ENCODE measurements at places on chromosomes 1 and 21. TPM values are rescaled to one million over a fixed set of nuclear protein-coding genes. Genes with fewer than 3 reads are reported as not detected.

CRYBG2 gene
- total RNA-seq, result 1.3 TPM

FAM163A gene
- not detected for total RNA-seq

PYHIN1 gene
- total RNA-seq, result not detected

MYCL gene
- 0.15 TPM for total RNA-seq

LIPI gene
- total RNA-seq, result not detected

YARS1 gene
- 161 TPM for total RNA-seq

UBIAD1 gene
- total RNA-seq, result 11.6 TPM

All from bronchus fibroblast of lung (primary cell).